Stimulated activated CD4-positive, alpha-beta T cell treated with anti-CD3 and anti-CD28 coated beads, TNF-alpha, amount 100 ng/mL, for 24 hours (primary cell): ENCODE measurements at places on chromosomes 16 and 17.

DNA sequence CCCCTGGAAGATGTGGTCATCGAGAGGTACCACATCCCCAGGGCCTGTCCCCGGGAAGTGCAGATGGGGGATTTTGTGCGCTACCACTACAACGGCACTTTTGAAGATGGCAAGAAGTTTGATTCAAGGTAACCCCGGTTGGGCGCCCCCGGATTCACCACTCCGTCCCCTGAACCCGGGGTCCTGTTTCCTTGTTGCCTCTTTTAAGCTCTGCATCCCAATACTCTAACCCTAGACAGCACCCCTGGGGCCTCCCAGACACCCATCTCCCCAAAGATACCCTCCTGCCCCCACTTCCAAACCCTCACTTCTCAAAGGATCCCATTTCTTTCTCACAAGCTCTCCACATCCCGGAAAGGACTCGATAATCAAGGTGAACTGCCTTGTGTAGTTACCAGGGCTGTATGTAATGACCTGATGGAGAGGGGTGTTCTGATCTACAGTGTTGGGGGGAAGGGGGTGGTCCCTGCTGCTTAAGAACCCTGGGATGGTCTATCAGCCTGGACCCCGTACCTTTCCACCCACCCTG lies 412 bp downstream of the FKBP10 start:
- DNase-seq = no peak

DNA sequence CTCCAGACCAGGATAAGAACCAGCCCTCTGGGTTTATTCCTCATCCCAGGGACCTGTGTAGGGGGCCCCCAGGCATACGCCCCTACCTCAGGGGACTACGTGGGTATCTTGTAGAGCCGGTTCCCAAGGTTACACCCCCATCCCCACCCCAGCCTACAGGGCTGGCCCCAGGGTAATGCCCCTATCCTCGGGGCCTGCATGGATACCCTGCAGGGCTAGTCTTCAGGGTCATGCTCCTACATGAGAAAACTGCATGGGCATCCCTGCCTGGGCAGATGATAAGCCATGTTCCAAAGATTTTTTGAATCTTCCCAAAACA lies 14.2 kb downstream of the HDAC5 start:
- DNase-seq = no peak

- DNase-seq = no peak
Measured at GRCh38 chr17:83201206-83202001, 122.0 kb downstream of the METRNL start.

DNA sequence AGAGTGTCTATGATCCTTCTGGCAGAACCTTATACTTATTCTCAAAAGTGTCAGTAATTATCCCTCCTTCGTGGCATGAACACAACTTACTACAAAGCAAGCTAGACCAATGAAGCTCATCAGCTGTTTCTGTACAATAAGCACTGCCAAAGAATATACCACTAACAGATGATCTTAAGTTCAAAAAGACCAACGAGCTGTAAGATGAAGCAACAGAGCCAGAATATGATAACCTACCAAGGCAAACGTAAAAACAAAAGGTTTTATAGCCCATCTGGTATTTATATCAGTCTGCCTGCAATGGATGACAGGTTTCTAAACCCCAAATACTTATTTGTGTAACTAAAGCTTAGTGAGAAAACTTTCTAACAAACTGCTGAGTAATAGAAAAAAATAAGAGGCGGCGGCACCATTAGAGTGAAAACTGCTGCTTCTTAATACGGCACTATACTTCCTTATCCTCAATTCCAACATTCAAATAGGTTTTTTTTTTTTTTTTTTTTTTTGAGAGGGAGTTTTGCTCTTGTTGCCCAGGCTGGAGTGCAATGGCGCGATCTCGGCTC lies 22.1 kb downstream of the NME2 start:
- no peak for DNase-seq

DNA sequence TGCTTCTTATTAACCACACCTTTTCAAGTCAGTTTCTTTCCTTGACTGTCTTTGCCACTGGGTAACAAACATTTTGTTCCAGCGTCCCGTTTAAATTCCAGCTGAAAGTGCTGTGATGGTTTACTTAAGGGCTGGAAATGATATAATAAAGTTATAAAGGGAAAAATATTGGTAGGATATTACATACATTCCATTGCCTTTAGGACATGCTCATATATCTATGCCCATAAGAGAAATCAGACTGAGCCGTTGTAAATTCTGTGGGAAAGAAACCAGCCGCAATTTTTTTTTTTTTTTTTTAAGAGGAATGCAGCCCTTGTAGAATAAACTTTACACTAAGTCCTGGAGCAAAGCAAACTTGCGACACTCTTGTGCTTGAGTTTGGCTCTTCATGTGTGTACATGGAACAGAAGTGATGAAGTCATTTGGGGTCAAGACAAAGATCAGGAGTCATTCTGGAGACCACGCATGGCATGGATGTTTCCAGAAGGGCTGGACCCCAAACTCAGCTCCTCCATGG lies 210.9 kb downstream of the XYLT1 start:
- DNase-seq = no peak
